ENCODE measurements at places on chromosomes 6 and 20.

GRCh38 chr20:62323980-62324906 is 21.4 kb downstream of the ADRM1 start:
- no peak for DNase-seq

DNA sequence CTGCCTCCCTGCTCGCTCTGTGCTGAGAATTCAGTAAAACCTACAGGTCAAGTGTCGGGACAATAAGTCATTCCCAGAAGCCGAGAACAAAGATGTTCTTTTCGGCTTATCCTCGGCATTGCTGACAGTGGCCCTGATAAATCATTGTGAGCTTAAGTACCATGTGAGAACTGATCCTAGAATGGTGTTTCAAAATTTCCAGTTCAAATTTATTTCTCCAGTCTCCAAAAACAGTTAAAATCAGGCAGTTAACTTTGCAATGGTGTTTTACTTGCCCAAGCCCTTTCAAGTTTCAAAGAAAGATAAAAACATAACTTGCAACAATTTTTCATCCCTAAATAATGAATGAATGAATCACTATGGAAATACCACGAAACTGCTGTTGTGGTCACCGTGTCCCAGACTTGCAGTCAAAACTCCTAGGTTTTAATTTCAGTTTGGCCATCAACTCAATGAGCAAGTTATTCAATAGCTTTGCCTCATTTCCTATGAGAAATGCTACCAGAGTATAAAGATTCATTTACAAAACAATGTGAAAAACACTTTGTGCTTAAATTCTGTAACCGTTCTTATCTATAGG is 4.3 kb downstream of the ATP5F1E start:
- no peak for DNase-seq

DNA sequence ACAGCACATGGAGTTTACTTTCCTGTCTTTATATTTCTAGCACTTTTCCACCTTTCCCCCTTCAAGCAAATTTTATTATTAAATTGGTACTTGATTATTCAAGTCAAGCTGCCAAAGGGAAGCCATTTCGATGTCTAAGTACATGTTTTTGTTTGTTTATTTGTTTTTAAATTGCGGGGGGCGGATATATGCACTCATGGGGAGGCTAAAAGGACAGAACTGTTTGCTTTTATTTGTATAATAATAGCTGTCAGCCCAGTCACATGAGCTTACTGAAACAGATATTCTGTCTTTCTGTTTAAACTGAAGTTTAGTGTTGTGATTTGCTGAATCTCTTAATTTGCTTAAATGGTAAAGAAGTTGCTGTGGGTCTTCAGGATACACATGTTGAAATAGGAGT is 49.6 kb upstream of the PLCG1 start:
- no peak for DNase-seq

GRCh38 chr20:50267041-50267865 is 76.6 kb downstream of the CEBPB start:
- peak; percentile 56 for DNase-seq

- DNase-seq: no peak
Measured at GRCh38 chr6:38871741-38872568, 156.8 kb downstream of the DNAH8 start.

DNA sequence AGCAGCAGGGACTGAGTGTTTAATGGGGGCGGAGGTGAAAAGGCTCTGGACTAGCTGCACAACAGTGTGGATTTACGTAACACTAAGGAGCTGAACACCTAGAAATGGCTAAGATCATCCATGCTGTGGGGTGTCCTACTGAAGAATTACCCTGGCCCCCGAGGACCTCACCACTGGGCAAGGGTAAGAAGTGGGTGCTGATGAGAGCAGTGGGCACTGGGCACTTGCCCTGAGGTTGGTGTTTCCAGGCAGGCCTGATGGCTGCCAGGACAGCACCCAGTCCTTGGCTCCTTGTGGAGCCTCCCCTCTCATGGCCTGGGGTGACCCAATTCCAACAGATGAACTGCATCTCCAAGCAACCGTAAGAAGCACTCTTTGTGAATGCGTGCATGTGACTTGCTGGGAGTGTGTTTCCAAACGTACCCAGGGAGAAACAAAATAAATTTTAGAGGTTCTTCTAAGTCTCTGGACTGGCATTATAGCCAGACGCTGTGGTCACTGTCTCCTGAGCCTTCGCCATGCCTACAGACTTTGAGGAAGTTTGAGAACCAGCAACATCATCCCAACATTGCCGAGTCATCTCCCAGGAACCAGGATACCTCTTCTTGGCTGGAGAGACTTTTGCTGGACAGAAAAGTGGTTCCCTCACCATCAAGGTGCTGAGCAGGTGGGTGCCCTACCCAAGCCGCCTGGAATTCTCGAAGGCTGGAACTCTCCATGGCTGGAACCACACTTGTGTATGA is 245.9 kb downstream of the ERMARD start:
- no peak for DNase-seq

DNA sequence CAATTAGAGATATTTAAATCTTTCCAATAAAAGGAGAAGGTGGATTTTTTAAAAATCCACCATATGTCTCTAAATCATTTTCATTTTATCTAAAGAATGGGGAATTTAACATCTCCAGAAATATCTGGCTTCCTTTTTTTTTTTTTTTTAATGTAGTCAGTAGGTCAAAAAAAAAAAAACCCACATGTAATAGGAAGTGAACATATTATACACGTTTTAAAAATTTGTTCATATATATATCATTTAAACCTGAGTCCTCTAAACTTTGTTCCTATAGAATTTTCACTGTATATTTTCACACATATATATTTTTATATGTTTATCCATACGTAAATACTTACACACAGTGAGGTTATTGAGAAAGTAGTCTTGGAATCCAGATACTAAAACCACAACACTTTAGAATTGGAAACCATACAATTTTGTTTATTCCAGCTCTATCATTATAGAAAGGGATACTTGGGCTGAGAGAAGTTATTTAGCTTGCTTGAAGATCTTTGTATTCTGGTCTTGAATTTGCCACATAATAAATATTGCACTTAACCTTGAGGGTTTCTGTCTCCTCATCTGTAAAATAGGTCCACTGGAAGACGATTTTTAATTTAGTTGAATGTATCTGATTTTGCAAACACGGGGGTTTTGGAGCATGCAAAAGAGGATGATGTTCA is 62.1 kb upstream of the ZNF217 start:
- DNase-seq: no peak

DNA sequence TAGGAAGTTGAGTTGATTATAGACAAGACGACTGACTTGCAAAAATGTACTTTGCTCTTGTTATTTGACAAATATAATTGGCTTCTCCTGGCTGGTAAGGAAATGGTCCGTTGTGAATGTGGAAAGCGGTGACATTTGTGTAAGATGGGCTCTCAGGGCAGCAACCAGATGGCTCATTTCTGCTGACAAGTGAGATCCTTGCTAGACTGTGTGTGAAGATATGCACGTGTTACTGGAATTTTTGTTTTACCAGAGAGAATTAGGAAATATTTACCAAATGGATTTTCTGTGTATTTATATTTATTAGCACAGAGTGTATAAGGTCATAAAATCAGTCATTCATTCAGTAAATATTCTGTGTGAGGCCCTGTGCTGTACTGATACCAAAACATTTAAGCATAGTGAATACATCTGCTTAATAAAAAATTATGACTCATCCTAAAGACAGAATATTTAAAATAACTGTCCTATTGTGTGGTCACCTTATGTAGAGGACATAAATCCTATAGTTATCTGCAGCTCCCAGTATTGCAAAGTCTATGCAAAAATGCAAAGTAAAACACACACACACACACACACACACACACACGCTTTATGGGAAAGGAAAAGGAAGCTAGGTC is 109.9 kb upstream of the ASF1A start:
- no peak for DNase-seq

DNA sequence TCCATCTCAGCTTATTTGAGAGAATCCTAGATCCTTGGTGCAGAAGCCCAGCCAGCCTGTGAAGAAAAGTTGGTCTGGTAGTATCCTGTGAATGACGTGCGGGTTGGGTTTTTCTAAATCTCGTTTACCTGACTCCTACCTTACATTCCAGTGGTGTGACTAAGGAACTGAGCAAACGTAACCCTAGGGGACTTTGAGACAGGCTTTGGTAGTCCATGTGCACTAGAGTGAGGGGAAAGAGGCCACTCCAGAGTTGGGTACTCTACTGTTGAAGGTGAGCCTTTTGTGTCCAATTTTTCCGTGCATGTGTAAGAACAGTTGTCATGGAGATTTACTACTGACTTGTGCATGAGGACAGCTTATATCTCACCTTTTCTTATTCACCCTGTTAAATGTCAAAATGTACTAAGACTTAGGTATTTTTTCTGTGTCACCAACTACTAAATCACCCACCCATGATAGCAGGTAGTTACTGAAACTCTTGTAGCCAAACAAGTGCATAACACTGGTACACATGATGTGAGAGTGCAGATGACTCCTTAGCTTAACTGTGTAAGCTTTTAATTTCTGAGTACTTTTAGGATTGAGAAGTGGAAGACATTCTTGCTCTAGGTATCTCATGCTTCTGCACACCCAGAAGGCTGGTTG is 26.3 kb upstream of the PLCG1 start:
- DNase-seq: no peak

- DNase-seq: no peak
Measured at GRCh38 chr6:7003041-7003440, 104.7 kb upstream of the RREB1 start.

DNA sequence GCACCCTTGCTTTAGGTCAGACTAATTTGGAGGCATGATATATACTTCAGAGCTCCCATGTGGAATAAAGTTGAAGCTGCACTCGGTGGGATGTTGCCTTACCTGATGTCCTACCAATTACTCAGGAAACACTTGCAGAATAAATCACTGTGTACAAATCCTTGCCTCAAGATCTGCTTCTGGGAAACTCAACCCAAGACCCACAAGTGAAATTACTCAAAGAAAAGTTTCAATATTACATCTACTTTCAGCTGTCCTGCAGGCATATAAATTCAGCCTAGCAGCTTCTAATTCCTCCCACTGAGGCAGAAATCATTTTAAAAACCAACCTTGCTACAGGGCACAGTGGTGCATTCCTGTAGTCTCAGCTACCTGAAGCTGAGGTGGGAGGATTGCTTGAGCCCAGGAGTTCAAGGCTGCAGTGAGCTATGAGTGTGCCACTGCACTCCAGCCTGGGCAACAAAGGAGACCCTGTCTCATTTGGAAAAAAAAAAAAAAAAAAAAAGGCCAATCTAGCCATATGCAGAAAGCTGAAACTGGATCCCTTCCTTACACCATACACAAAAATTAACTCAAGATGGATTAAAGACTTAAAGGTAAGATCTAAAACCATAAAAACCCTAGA is 20.7 kb upstream of the DCDC2 start:
- no peak for DNase-seq

All from AG09319 (cell line).